T-helper 2 cell treated with Interferon-gamma antibody and Interleukin-4, amounts not matched to agents 100 ng/mL and 5 ng/mL, for 36 hours (primary cell): ENCODE measurements at places on chromosomes 12 and 14. TPM values are rescaled to one million over a fixed set of nuclear protein-coding genes. Genes with fewer than 3 reads are reported as not detected.

The ASIC1 gene
- total RNA-seq = 7.5 and 8.5 TPM in 2 replicates

The USP44 gene
- total RNA-seq = 2.9 and 4.9 TPM in 2 replicates

The DPPA3 gene
- total RNA-seq = not detected in 2 replicates

The CPNE6 gene
- not detected in 2 replicates for total RNA-seq

The SMOC1 gene
- total RNA-seq = not detected in 2 replicates

The CHFR gene
- 79.7 and 87.2 TPM in 2 replicates for total RNA-seq

The PDE3A gene
- total RNA-seq = not detected in 2 replicates

The FSCB gene
- not detected in 2 replicates for total RNA-seq

The CMAS gene
- total RNA-seq = 37.5 and 39.9 TPM in 2 replicates

The AKAP5 gene
- total RNA-seq = 1.5 TPM in 2 replicates

The SERPINA10 gene
- not detected in 2 replicates for total RNA-seq

The HNF1A gene
- total RNA-seq = not detected in 2 replicates

The LTB4R gene
- 19.2 and 23.4 TPM in 2 replicates for total RNA-seq

The SMCO2 gene
- total RNA-seq = 0.45 and 0.84 TPM in 2 replicates

The KRT6C gene
- not detected in 2 replicates for total RNA-seq

The WDR20 gene
- total RNA-seq = 36.0 and 36.2 TPM in 2 replicates

The ANO4 gene
- total RNA-seq = not detected in 2 replicates

The LRRC9 gene
- not detected in 2 replicates for total RNA-seq

The NEUROD4 gene
- total RNA-seq = not detected in 2 replicates

The SDR9C7 gene
- not detected in 2 replicates for total RNA-seq

The KCNMB4 gene
- total RNA-seq = 0.25 and 0.27 TPM in 2 replicates

The KCNK10 gene
- total RNA-seq = not detected in 2 replicates

The TAS2R30 gene
- 3.7 and 3.8 TPM in 2 replicates for total RNA-seq

The KERA gene
- total RNA-seq = not detected in 2 replicates
